WTC11 (cell line): ENCODE measurements at places on chromosomes 2 and 18.

GRCh38 chr2:174824068-174824467 lies 59.8 kb upstream of the CHRNA1 start:
- DNase-seq, result no peak

GRCh38 chr2:43838560-43839267 lies at the start of the genes ABCG5 and ABCG8:
Gene ABCG5, minus strand, starts transcription at chr2:43838839. Its CDS starts 160 bp downstream, at chr2:43838679.
Gene ABCG8, plus strand, starts transcription at chr2:43838971. Its CDS starts 83 bp downstream, at chr2:43839054.
- DNase-seq, result no peak

DNA sequence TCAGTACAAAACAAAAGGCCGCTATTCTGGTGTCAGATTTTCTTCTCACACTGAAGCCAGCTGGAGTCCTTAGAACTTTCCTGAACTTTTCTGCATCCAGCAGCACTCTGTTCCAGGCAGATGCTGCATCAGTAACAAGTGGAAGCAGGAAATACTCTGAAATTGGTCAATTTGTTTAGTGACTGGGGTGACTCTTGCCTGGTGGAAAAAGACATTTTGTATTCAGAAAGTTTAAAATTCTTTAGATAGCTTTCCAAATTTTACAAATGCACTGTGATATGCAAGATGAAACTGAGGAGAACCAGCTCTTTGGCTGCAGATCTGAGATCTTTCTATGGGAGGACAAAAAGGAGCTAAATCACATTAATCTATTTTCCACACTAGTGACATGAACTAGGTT lies 385.7 kb downstream of the NRXN1 start:
- DNase-seq, result no peak

- DNase-seq, result peak; percentile 16
Observed at GRCh38 chr18:21454725-21455124, 145.8 kb downstream of the ESCO1 start.

GRCh38 chr18:22485808-22486244 lies 68.1 kb upstream of the CTAGE1 start:
- no peak for DNase-seq

GRCh38 chr2:66437691-66438497 lies 3.0 kb downstream of the MEIS1 start:
- DNase-seq, result no peak

DNA sequence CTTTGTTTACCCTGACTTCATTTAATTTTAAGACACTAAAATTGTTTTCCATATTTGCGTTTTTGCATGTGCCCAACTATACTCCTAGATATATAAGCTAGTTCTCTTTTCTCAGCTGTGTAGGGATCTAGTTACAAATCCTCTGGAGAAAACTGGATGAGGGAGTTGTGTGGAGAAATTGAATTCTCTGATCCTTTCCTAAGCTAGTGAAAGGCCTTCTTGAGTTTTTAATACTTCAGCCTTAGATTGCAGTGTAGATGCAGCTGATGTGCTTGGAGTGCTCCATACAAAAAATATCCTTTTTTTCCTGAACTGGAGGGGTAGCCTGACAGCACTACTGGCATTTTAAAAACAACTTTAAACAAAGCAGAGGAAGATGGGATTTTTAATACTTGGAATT lies 8.6 kb upstream of the MTX2 start:
- no peak for DNase-seq

GRCh38 chr2:54318821-54319220 lies 62.8 kb upstream of the TSPYL6 start:
- no peak for DNase-seq

DNA sequence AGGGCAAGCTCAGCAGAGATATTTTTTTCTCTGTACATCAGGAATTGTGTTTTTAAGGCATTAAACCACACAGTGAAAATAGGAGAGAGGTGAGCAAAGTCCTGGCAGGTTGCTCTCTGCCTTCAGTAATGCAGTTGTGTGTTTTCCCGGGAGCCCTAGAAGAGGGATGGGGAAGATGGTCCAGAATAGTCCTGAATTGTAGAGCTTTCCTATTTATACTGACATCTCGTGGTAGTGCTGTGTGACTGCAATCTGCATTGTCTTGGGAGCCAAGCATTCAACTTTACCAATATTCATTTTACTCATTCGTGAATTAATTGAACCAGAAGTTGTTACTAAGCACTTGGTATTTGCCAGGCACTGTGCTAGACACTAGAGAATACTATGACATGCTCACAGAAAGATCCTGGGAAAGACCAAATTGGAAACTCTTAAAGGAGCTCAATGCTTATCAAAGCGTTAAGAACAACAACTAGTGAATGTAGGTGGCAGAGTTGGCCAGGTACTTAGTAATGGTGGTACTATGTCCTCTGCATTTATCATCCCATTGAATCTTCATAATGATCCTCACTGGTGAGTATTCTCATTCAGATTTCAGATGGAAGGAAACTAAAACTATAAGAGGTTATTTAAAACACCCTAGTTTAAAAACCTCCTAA lies 214.6 kb downstream of the TRIB2 start:
- DNase-seq, result no peak

DNA sequence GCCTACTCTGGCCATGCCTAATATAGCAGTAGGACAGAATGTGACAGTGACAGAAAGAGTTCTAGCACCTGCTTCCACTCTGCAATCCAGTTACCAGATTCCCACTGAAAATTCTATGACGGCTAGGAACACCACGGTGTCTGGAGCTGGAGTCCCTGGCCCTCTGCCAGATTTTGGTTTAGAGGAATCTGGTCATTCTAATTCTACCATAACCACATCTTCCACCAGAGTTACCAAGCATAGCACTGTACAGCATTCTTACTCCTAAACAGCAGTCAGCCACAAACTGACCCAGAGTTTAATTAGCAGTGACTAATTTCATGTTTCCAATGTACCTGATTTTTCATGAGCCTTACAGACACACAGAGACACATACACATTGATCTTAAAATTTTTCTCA lies 45.2 kb upstream of the TTR start:
- DNase-seq, result no peak

DNA sequence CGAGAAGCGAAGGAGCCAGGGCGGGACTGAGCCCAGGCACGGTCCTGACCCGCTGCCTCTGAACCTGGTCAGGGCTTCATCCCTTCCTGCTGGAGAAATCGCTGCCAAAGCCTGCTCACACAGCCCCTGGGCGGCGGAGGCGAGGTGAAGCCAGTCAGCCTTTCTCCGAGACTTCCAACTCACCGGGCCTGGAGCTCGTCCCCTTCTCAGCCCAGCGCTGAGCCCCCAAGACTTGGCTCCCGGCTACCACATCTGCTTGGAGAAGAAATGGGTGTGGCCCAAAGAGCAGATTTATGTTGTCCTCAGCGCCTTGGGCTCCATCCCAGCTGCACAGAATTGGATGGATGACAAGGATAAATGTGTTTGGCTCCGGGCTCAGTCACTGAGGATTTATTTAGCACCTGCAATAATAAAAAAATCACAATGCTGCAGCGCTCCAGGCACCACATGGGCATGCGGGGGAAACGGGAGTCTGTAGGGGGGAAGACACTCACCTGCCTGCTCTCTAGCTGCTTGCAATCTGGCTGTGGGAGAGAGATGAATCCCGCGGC lies 64.9 kb downstream of the ACTR2 start:
- no peak for DNase-seq

GRCh38 chr2:231161252-231161839 lies 36.5 kb upstream of the HTR2B start:
- DNase-seq, result no peak

DNA sequence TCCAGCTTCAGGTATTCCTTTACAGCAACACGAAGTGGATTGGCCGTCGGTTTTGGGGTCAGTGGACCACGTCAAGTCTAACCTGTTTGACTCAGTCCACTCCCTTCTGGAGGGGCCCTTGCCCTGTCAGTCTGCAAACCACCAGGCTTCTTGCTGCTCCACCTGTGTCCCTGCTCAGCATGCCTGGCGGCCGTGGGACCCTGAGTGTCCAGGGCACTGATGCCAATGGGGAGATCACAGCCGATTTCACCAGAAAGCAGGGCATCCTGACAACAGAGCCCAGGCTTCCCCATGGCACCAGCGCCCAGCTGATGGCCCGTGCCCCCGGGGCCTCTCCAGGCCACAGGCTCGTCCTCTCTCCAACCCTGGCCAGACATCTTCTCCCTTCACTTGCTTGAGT lies 41.2 kb upstream of the HS6ST1 start:
- no peak for DNase-seq

DNA sequence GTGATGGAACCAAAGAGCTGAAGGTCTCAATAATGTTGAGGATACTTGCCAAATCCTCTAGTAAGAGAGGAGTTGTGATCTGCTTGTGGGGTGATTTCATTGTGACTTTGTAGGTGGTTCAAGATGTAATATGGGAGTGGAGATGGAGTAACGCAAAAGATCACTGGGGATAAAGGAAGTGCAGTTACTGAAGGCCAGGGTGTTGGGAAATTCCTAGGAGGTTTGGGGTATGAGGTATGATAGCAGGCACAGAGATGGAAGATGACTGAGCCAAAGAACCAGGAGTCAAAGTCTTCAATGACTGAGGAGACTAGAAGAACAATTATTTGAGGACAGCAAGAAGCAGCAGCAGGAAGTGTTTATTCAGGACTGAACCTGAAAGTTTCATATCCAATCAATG lies 222.6 kb downstream of the NCKAP5 start:
- no peak for DNase-seq

DNA sequence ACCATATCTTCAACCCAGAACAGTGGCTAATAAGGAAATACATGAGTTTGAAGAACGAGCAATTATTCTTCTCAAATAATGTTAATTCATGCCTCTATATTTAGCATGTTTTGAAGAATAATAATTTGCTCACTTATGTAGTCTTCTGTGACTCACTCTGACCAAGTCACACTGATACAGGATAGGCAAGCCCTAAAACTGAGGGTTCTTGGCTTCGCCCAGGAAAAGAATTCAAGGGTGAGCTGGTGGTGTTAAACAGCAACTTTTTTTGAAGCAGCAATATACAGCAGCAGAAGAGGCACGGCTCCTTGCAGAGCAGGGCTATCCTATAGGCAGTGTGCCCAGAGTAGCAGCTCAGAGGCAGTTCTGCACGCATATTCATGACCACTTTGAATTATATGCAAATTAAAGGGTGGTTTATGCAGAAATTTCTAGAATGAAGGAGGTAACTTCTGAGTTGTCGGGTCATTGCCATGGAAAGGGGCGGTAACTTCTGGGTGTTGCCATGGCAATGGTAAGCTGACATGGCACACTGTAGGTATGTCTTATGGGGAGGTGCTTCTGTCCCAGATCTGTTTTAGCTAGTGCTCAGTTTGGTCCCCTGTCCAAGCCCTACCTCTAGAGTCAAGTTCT lies 200.6 kb downstream of the RND3 start:
- DNase-seq, result no peak

- no peak for DNase-seq
Observed at GRCh38 chr2:27652790-27653189, 10.6 kb downstream of the SUPT7L start.

GRCh38 chr18:26021061-26021754 lies 69.2 kb downstream of the SS18 start:
- no peak for DNase-seq

GRCh38 chr2:191202881-191203397 lies 42.3 kb upstream of the MYO1B start:
- DNase-seq, result no peak

DNA sequence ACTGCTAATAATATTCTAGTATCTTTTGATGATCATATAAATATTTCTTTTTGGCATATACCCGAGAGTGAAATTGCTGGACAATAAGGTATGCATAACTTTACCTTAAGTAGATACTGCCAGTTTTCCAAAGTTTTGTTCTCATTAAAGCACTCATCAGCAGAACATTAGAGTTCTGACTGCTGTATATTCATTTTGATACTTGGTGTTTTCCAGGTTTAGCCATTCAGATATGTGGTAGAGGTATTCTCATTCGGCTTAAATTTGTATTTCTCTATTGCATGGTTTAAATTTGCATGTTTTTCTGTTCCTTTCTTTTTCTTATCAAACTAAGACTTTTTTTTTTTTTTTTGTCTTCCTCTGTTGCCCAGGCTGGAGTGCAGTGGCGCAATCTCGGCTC lies 18.2 kb downstream of the CYBRD1 start:
- no peak for DNase-seq

DNA sequence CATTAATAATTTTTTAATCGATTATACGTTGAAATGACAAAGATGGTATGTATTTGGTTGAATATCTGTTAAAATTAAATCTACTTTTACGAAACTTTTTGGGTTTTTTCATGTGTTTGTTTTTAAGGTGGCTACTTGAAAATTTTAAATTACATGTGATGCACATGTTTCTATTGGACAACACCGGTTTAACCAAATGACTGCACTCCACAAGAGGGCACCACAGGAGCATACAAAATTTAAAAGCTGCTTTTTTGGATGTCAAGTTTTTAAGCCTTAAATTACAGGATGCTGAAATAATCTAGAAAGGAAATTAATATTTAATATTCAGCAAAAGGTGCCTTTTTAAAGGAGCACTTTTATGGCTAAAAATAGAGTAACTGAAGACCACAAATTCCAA lies 98.7 kb downstream of the ACVR1 start:
- DNase-seq, result peak; percentile 36

DNA sequence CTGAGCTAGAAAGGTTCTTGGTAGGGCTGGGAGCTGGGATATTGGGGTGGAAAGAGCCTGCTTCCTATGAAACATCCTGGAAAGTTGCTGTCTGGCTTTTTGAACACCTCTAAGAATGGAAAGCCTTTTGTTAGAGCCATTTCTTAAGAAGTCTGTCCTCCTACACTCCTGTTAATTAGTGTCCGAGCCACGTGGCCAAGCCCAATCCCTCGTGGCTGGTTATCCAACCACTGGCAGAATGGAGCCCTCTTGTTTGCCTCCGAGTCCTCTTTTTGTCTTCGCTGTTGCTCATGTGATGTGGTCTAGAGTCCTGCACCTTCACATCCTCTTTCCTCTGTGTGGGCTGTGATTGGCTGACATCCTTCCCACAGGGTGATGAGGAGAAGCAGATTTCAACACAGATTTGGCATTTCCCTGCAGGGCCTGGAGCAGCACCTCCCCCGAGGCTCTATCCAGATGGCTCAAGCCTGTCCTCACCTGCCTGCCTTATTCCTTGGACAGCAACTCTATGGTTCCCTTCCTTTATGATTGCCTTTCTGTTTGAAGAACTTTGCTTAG lies 8.2 kb upstream of the TOGARAM2 start:
- DNase-seq, result no peak

DNA sequence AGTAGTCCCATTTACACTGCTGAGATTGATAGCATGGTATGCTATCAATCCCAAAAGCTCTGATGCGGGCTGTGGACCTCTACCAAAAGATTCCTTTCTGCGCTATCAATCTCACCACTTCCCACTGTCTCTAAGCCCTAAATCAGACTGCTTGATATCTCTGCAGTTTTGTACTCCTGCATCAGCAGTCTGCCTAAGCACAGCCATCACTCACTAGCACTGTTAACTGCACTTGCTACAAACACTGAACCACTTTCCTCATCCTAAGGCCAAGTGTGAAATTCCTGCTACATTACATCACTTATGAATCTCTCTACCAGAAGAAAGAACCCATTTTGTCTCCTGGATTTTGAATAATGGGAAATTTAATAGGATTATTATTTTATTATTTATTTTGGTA lies 237.0 kb downstream of the HNMT start:
- no peak for DNase-seq

- peak; percentile 12 for DNase-seq
Observed at GRCh38 chr2:96092573-96092877, 23.8 kb downstream of the ADRA2B start.

GRCh38 chr2:65727816-65728215 lies 295.4 kb upstream of the SPRED2 start:
- no peak for DNase-seq

- no peak for DNase-seq
Observed at GRCh38 chr2:102111823-102112222, 30.7 kb upstream of the IL1R1 start.

- peak; percentile 52 for DNase-seq
Observed at GRCh38 chr2:119407430-119408220, 24.0 kb upstream of the TMEM37 start.

GRCh38 chr2:236343400-236344161 lies 79.4 kb upstream of the ASB18 start:
- DNase-seq, result peak; percentile 72
